Activated T-cell treated with anti-CD3 and anti-CD28 coated beads, Interleukin-2, amount 50 U/mL, for 72 hours (primary cell): ENCODE measurements at places on chromosomes 13 and 19.
A peak's percentile ranks its signal among the peaks of the same experiment; 100 is the strongest.

- no peak for DNase-seq
Observed at GRCh38 chr19:43723588-43723987, 7.7 kb downstream of the IRGC start.

DNA sequence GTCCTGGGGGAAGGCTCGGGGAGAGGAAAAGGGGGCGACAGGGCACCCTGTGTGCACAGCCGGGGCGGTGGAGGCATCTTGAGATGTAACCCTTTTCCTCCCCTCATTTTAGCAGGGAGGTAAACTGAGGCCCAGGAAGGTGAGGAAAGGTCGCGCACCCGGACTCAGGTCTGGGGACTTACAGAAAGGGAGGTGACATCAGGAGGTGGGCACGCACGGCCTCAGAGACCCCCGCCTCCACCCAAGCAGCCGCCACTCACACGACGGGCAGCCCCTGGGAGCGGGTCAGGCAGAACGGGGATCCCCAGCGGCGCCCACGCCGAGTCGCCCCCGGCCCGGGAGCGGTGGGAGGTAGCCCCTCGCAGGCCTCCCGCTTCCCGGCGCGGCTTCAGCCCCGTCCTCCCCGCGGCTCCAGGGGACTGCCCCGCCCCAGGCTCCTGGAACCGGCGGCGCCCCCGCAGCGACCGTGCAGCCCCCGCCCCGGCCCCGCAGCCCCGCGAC is 477 bp downstream of the PIP5K1C start:
- peak; percentile 37 for DNase-seq

GRCh38 chr19:50551715-50552187 is 16.5 kb downstream of the LRRC4B start:
- no peak for DNase-seq

DNA sequence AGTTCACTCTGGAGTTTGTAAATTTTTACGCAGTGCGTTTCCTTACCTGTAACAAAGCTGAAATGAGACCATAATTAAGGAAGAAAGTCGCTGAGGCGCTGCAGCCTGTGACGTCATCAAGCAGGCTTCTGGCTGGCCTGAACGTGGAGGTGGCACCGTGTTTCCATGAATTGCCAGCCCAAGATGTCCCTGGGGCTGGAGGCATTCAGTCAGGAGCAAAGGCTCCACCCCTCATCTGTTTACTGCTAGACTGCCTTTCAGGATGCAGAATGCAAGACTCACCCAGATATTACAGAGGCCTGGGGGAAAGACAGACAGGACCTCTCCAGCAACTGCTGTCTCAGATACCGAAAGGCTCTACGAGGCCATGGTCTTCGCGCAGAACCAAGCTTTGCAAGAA is 424.6 kb downstream of the TSHZ3 start:
- no peak for DNase-seq

- DNase-seq: no peak
Observed at GRCh38 chr13:60146471-60146870, 17.3 kb downstream of the DIAPH3 start.

- no peak for DNase-seq
Observed at GRCh38 chr19:16210168-16210567, 12.5 kb downstream of the AP1M1 start.

DNA sequence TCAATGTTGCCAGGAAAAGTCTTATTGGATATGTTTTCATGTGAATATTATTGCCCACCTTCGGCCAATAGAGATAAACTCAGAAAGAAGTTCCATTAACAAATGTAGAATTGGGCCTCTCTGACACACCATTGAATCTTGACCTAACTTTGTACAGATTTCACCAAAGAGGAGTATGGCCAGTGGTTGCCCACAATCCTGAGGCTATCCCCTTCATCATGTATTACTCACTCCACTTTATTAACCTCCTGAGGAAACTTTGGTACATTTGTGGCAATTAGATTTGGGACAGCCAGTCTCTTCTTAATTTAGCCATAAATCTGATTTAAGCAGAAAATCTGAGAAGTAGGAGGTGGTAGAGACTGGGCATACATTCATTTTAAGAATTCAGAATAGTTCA is 53.3 kb upstream of the POSTN start:
- DNase-seq: no peak

DNA sequence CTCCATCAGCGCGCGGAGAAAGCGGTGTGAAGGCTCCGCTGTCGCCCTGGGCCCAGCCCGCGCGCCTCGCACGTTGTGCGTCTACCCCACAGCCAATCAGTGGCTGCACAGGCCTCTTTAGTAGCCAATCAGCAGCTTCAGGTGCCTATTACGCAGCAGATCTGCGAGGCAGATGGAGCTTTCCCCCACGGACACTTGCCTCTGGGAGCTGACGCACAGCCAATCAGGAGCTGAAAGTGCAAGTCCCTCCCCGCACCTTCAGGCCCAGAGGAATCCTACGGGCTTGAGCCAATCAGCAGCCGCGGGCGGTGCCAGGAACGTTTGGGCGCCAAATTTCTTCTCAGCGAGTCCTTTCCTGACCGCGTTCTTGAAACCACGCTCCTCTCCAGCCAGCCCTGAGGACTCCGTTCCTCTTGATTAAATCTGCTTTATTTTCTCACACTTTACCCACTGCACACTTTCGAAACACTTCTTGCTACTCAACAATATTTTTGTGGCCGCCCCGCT is 39.9 kb downstream of the SIGLEC7 start:
- DNase-seq: no peak

DNA sequence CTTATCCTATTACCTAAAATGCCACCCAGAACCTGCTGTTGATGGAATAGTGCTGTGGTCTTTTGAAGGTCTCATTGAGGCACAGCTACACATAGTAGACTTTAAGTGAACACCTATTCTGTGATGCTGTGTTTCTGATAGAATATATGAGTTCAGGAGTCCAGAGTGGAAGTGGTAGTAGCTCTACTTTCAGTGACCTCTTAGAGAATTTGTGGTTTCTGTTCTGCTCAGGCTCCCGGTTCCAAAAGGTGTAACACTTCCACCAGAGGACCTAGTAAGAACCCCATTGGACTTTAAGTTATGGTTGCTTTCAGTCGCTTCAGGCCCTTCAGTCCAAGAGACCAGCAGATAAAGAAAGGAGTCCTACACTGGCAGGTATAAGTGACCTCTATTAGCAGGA is 11.4 kb upstream of the MYCBP2 start:
- DNase-seq: no peak

DNA sequence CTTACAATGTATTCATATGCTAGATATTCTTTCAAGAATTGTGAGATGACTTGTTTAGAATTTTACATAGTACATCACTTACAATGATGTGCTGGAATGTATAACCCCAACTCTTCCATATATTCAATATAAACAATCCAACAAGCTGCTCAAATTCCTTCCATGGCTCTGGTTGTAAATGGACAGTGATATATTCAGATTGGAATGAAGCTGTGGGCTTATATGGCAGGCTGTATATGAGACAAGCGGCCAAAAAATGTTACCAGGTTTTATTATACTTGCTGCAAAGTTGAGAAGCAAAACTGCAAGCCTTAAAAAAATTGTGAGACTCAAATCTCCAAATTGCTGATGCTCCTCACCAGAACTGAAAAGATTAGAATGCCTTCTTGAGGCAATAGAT is 83.6 kb upstream of the KLF12 start:
- no peak for DNase-seq

DNA sequence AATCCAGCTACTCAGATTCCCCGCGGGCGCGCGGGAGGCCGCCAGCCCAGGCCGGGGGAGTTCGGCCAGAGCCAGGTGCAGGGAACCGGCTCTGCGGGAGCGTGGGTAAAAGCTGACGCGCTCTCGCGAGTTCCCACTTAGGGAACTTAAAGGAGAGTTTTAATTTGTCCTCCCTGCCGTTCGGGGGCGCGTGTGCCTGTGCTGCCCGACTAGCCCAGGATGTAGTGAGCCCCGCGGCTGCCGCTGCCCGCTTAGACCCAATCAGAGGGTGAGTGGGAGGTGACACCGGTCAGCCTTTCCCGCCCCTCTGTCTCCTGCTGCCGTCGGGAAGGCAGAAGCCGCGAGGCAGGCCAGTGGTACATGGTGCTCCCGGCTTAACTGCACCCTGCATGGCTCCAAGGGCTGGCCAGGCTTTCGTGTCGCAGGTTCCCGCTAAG is 36.0 kb upstream of the NEK3 start:
- DNase-seq: peak; percentile 76

GRCh38 chr19:55372316-55373081 is 2.2 kb upstream of the IL11 start:
- DNase-seq: peak; percentile 76

- no peak for DNase-seq
Observed at GRCh38 chr19:30498707-30499106, 126.5 kb downstream of the ZNF536 start.

DNA sequence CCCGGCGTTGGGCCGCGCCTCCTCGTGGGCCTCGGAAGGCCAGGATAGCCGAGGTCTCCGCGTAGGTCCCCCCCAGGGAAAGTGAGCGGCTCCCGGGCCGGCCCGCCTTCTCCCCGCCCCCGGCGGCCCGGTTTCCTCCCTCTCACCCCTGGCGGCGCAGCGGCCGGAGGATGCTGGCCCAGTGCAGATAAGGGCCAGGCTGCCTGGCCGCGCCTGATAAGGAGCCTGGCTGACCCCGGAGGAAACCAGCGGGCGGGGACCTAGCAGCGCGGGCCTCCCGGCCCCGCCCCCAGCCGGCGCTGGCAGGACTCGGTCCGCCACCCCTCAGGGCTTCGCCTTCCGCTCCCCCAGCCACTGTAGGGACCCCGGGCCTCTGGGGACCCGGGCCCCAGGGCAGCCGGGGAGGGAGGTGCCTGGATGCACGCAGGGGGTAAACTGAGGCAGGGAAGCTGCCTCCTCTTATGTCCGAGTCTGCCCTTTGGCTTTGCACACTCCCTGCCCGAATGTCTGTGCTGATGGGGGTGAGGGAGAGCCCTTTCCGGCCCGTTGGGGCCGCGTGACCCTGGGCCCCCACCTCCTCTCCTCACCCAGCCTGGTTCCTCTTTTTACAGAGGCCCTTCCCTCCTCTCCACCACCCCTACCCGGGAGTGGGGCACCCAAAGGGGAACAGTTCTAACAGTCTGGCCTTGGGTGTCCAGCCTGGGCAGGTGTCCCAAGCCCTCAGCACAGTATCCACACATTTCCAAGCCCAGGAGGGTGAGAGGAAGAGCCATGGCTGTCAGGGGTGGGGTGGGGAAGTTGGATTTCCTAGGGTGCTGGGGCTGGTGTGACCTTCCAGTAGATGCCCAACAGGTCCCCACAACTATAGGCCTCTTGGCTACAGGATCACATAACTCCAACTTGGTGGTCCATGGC is at the start of gene LYL1:
Gene LYL1, minus strand, starts transcription at position 193 of the 915 bp plus-strand sequence. CDS start 1,687 bp downstream, outside the sequence.
- DNase-seq: peak; percentile 65

DNA sequence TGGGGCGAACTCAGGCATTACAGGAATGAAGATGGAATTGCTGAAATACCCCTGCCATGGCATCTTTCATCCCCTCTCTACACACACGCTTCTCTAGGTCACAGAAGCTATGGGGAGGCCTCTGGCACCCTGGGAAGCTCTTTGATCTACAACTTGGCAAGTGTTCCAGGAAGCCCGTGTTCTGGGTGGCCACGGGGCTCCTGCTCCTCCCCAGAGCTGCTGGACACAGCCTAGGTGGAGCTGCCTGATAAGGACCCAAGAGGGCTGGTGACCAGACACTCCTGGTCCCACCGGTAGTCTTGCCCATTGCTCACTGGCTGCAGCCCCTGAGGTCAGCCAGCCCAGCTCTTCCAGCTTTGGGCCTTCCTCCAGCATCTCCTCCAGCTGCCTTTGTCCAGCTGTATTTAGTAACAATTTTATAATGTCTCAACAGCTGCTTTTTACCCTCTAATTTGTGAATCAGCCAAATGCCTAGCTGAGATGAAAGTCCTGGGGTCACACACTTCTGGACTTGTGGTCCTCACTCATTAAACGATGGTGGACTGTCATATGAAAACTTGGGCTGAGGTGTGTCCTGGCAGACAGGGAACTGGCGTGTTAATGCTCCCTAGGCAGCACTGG is 72.8 kb upstream of the SPATA13 start:
- no peak for DNase-seq

DNA sequence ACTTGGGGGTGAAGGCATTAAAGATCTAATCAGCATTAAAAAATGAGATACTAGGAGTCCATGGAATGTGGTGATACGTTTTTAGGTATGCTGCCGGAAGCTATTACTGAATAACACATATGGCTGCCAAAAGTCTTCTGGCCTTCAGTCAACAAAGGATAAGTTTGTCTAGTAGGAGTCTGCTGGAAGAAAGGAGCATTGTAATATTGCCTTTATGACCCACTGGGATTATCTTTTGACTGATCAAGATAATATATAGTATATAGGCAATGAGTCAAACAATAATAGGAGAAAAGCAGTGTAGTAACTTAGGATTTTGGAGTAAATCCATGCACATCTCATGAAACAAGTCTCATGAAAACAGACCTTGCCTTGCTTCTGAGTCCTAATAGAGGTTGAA is 295.4 kb downstream of the SLITRK6 start:
- DNase-seq: no peak

DNA sequence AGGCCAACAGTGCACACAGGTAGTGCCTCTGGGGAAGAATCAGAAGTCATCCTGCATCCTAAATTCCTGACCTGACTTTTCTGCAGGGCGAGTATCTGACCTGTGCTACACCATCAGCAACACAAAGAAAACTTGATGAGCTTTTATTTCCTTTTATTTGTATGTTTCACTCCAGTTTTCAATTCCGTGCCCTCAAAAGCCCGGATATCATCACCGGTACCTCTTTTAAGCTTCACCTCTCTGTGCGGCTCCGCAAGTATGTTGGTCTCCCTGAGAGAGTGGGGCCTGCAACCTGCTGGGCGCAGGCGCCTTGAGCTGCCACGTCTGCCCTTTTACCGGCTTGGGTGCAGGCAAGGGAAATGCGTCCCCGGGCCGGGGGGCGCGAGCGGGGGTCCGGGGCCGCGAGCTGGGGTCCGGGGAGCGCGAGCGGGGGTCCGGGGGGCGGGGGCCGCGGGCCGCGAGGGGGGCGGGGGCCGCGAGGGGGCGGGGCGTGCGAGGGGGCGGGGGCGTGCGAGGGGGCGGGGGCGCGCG is 4.3 kb upstream of the DUXA start:
- DNase-seq: peak; percentile 43

DNA sequence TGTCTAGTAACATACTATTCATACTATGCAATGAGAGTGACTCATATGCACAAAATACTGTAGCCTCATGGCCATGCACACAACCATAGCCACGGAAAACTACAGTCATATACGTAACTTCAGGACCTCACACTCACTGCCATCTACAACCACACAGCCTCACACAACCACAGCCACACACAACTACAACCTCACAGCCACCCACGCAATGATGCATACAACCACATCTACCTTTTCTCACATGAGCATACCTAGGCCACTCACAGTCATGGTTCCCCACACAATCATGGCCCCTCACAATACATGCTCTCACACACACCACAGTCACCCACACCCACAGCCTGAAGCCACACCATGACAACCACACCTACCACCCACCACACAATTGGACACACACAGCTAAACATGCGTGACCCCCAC is 8.7 kb upstream of the TNFSF14 start:
- peak; percentile 91 for DNase-seq

DNA sequence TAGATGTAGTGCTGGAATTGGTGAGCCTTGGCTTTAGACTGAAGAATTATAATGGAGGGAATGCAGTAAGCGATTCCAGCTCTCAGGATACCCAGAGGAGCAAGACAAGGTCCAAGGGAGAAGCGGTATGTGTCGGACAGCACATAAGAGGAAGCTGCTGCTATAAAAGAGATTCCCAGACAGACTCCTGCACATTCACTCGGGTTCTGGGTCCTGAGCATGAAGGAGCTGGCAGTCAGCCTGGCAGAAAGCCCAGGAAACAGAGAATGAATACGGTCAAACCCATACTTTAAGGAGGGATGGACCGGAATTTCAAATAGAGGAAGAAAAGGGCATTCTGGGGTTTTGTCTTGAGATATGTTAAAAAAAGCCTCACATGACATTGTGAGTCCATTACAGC is 308.3 kb downstream of the DNAJC15 start:
- DNase-seq: no peak
